ENCODE measurements at places on chromosomes 13 and 19.

DNA sequence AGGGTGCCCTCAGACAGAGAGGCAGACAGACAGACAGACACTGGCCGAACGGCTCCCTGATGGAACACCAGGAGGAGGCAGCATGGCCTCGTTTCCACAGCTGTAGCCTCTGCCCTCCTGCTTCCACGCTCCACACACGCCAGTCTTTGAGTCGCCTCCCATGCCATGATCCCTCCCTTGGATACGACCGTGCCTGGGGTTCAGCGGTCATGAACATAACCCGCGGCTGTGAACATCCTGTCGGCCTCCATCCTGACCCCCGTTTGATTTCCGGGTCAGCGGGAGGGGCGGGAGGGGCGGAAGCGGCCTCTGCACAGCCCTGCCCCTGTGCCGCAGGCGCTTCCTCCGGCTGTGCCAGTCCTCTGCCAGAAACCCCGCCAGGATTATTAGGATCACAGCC lies 23.4 kb downstream of the GP6 start:
- DNase-seq, result no peak

DNA sequence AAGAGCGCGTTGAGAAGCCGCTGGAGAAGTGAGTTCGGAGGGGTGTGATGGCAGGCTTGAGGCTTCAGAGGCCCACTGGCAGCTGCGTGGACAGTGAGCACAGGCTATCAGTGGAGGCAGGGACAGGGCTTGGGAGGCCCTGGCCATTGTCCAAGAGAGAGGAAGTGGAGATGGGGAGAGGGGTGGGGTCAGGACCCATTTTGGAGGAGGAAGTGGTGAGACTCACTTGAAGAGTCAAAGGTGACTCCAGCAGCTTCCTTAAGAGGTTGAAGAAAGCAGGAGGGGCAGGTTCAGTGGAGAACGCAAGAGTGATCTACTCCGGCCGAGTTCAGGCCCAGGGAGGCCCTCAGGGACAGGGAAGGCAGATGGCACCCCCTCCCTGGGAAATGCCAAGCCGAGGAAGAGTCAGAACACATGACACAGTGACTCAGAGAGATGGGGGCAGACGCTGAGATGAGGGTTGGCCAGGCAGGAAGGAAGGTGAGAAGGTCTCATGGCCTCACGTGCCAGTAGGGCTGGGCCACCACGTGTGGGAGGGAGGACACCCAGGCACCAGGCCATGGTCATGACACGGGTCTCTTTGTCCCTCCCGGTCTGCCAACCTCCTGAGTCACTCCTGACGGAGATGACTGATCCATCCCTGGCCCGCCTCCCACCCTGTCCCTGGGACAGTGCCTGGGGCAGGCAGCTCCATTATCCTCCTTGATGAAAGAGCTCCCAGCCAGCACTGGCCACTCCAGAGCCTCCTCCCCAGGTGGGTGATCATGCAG lies 10.1 kb upstream of the CD22 start:
- DNase-seq, result no peak

DNA sequence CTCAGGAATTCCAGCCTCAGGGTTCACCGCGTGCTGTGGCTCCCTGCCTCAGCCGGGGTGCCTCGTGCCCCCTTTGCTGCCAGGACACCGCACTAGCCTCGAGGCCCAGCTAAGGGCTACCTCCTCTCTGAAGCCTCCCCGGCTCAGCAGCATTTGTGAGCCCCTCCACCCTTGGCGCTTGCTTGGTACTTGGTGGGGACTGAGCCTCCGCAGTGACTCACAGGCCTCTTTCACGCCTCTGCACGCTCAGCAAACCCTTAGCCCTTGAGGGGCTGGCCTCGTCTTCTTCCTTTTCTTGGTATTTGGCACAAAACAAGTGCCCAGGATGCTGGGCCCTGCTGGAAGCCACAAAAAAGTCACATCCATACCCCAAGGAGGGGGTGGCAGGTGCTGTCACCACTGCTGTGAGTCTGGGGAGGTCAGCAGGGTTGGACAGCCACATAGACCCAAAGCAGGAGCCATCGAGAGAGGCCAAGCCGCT lies 85.4 kb upstream of the TM9SF2 start:
- no peak for DNase-seq

DNA sequence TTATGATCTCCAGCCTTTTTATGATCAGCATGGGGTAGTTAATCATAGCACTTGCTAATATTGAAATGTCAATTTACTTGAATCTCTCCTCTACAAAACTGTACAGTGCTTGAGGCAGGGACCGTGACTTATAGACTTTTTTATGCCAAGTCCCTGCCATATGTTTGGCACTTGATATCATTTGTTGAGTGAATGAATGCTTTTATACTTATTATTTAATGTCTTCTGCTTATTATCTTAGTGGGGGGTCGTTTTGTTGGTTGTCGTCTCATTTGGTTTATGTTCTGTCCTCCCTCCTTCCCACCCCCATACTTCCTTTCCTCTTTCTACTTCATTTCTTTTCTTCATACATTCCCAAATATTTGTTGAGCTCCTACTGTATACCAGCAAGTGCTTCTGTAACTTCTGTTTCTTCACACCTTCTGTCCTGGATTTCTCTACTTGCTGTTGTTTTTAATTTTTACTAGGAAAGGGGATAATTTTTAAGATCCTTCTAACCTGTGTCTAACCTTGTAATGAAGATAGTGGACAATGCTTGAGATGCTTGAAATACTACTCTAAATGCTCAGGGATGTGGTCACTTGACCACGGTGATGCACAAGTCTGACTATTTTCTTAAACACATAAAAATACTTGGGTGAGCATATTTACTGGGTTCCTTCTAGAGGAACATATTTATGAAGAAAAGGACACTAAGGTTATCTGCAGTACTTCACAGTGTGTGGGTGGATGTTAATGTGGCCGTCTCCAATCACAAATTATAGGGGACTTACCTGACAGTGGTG lies 223.8 kb downstream of the TDRD3 start:
- DNase-seq, result no peak

DNA sequence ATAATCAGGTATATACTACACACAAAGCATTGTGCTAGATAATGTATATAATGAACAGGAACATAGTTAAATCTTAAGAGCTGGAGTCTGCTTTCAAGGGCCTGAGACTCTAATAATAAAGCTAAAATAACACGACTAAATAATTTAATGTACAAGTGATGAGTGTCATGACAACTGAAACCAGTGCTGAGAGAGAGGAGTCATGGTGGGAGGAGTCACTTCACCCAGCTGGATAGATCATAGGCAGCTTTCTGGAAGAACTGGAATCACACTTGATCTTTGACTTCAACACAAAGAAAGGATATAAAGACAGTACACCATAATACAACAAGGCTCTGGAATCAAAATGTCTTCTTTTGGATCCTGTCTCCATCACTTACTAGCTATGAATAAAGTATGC lies 7.1 kb downstream of the RBM26 start:
- DNase-seq, result no peak

DNA sequence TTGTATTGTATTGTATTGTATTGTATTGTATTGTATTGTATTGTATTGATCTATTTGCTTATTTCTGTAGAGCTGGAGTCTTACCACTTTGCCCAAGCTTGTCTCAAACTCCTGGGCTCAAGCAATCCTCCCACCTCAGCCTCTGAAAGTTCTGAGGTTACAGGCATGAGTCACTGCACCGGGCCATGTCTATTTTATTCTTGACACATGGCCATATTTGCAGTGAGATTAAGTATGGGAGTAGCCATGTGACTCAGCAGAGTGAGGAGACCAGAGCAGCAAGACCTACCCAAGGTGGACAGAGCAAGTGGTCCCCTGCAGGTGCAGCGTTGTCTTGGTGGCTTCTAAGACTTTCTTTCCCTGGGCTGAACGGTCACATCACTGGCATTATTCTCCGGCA lies 49.1 kb upstream of the UBAC2 start:
- no peak for DNase-seq

- no peak for DNase-seq
These were observed 115.8 kb downstream of the TRPC4 start for GRCh38 chr13:37753776-37754175.

- DNase-seq, result no peak
These were observed 12.2 kb downstream of the BRD4 start for GRCh38 chr19:15320116-15320515.

- no peak for DNase-seq
These were observed 21.2 kb upstream of the SCEL start for GRCh38 chr13:77514336-77514726.

DNA sequence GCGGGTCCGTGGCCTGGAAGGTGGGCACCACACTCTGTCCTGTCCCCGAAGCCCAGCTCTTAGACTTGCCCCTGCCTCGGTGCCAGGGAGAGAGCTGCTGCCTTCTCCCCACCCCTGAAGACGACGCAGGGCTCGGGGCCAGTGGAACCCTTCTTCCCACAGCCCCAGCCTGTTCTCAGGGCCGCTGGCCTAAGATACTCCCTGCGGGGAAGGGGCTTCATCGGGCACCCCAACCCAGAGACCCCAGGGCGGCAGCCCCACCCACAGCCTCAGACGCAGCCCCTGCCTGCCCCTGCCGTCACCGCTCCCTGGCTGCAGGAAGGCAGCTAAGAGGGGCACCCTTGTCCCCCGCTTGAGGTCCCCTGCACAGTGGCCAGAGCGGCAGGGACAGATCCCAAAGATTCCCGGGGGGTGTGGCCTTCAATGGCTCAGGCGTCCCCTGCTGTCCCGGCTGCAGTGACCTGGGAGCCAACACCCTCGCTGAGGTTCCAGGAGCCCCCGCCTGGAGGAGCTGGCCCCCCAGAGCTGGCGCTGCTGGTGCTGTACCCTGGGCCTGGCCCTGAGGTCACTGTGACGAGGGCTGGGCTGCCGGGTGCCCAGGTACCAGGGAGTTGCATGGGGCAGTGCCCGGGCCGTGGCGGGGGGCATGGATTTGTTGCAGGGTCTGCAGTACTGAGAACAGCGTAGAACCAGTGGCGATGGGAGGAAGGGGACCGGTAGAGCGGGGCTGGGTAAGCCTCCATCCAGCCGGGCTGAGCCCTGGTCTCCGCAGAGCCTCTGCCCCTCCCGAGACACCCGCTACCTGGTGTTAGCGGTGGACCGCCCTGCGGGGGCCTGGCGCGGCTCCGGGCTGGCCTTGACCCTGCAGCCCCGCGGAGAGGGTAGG lies 1.0 kb downstream of the AMH start:
- no peak for DNase-seq

DNA sequence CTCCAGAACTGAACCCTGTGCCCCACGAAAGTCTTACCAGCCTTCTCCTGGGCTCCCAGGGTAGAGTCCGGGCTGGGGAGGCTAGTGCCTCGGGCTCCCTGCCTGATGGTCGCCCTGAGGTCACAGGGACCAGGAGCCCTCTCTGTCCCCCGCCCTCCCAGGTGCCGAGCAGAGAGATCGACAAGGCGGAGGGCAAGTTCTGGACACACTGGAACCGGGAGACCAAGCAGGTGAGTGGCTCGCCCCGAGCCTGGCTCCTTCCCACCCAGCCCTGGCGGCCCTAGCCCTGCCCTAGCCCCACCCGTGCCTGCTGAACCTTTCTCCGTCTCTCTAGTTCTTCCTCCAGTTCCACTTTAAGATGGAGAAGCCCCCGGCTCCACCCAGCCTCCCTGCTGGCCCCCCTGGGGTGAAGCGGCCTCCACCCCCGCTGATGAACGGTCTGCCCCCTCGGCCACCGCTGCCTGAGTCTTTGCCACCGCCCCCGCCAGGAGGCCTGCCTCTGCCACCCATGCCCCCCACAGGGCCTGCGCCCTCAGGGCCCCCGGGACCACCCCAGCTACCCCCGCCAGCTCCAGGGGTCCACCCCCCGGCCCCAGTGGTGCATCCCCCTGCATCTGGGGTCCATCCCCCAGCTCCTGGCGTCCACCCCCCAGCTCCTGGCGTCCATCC lies 1.6 kb upstream of the AMH start:
- no peak for DNase-seq

- no peak for DNase-seq
These were observed 517.4 kb downstream of the RFC3 start for GRCh38 chr13:34335014-34336007.

GRCh38 chr19:45306518-45307027 lies 16.1 kb downstream of the CKM start:
- no peak for DNase-seq

DNA sequence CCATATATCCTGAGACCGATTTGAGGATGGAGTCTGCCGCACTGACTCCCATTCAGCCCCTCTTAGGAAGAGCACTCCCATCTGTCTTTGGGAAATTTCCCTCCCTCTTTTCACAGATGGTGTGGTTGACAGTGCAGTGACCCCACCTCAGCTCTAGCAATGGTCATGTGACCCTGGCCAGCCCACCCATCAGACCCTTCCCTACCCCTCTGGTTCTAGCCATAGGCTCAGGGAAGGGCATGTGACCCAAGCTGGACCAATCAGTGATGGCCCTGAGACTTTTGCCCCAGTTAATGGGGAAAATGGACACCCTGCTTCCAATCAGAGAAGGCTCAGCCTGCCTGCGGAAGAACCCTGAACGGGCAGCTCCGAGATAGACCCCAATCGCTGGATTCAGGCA lies 26.3 kb downstream of the IL12RB1 start:
- DNase-seq, result no peak

- DNase-seq, result no peak
These were observed 7.4 kb upstream of the TPP2 start for GRCh38 chr13:102589301-102589822.

- peak; percentile 69 for DNase-seq
These were observed 82.9 kb upstream of the C1QTNF9B start for GRCh38 chr13:23980160-23980551.

DNA sequence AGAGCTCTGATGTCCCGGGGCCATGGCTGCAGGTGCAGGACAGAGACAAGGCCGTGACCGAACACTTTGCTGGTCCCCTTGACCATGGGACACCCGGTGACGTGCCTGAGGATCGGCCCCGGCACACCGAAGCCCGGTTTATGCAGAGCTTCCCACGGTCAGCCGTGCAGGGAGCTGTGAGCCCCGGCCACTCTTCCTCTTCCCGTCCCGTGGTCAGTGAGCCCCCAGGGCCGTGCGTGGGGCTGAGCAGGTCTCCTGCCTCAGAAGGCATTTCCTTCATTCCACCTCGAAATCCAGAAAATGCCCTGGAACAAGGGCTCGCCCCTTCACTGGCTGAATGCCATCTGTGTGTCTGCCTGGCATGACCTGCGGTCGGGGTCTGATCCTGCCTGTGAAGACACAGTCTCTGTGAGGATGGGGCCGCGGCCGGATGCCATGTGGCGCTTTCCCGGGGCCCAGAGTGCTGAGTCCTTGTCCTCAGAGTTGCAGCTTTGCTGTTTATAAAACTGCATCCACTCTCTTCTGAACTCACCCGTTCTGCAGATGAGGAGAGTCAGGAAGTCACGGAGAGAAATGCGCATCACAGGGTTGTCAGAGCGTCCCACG lies 16.9 kb downstream of the MCF2L start:
- DNase-seq, result no peak

GRCh38 chr19:37078717-37079032 lies 442 bp downstream of the ZNF420 start:
- DNase-seq, result no peak

DNA sequence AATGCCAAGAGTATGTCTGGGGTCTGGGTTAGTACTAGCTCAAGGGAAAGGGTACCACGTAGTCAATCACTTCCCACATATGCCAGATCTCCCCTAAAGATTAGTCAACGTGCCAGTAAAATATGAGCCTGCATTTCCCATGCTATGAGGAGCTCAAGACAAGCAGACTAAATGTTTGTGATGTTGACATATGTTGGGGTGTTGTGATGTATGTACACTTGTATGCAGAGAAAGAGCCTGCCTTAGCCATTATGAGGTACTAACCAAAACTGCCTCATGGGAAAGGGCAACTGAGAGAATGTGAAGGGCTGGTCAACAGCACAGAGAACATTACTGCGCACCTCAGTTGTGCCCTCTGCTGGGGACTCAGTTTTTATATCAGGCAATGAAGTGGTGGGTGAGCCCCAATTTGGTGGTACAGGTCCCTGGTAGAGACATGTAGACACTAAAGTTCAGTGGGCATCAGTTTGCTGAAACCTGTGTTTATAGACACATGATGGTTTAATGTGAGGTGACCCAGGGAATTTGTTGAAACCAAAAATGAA lies 287.0 kb downstream of the DCT start:
- no peak for DNase-seq
